ENCODE measurements at places on chromosomes 3 and 15.

- no peak for DNase-seq
Measured at GRCh38 chr15:89672221-89673164, 6.7 kb downstream of the PLIN1 start.

GRCh38 chr3:183904833-183905780 lies 20.4 kb upstream of the PARL start:
- DNase-seq = no peak

DNA sequence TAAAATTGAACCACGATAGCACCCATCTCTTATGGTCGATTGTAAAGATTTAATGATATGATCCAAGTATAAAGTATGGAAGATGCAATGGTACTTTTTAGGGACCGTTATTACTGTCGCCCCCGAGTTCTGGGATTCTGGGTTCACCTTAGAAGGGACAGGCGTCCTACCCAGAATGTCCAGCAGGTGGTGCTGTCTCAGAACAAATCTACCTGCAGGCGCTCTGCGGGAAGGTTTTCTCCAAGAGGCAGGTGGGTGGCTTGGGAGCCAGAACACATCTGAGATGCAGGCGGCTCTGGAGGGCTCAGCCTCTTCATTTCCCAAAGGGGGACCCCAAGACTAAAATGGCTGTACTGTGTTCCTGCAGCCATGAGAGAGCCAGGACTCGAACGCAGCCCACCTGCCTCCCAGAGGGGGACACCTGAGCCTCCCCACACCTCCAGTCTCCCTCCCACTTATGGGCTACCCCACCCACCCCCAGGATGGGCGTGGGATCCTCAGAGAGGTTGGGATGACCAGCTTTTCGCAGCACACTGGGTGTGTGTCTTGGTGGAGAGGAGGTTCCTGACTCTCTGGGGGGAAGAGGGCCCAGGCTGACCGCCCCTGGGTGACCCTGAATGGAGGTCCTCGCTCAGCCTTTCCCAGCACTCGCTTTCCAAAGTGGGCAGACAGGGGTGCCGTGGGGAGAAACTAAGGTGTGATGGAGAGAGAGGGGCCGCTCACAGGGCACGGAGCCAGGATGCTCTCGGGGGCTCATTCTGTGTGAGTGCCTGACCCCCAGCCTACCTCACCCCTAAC lies 28.1 kb upstream of the CORO2B start:
- peak; percentile 70 for DNase-seq

- DNase-seq = no peak
Measured at GRCh38 chr3:46353647-46354410, at the start of gene CCR2. TSS of gene CCR2 (plus strand) at chr3:46354111. CDS start at chr3:46357528, 3,417 bp downstream.

Measured in activated T-cell treated with anti-CD3 and anti-CD28 coated beads for 1 hour (primary cell).